T-helper 9 cell (primary cell): ENCODE measurements at places on chromosomes 4 and X.

DNA sequence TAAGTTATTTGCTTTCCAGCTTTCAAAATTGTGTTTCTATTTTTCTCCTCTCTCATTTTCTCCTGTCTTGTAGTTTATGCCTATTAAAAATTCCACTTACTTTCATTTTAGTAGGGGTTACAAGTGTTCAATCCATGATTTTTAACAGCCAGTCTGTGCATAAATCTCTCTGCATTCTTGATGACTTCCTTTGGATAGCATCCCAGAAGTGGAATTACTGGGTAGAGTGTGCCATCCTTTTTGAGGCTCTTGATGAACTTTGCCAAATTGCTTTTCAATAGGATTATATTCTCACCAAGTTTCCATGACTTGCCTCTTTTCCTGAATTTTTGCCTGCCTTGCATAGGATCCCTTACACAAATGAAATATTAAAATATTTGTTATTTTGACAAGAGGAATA lies 58.5 kb downstream of the DIPK2B start:
- no peak for DNase-seq

DNA sequence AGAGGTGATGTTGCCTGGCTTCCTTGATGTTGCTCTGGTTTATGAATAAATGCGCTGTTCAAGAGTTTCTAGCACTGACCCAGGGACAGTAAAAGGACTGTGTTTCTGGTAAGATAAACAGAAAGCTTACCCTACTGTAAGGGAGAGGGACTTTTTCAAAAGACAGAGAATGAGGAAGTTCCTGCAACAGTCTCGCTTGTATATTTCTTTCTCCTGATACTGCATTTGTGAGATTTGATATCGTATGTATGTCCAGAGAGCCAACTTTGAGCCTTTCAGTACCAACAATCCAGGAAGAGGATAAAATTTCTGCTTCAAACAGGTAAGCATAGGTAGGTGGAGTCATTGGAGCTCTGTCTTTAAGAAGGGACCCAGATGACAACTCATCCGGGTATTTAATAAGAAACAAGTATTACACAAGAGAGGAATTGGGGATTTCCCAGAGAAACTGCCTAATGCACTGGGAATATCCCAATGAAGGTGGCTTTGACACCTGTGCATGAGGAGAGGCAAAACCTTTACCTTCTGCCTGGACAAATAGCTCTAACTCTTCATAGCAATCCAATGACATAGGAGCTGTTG lies 773 bp downstream of the DAPP1 start:
- no peak for DNase-seq

- no peak for DNase-seq
Measured at GRCh38 chr4:89242864-89243732, 64.5 kb downstream of the GPRIN3 start.

GRCh38 chr4:90495936-90496335 lies 368.7 kb downstream of the CCSER1 start:
- no peak for DNase-seq

DNA sequence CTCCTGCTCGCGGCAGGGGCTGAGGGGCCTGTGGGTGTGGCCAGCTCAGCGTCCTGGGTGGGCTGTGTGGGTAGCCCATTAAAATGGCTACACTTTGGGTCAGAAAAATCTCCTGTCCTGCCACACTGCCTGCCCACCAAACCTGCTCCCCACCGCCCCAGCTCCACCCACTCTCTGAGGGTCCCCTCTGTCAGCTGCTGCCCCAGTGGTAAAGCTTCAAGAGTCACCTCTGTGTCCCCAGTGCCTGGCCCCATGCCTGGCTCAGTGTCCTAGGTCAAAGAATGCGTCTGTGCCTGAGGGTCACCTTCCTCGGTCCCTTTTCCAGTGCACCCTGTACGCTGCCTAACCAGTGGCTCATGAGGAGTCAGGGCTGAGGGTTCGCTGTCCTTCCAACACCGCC lies 24.9 kb upstream of the TADA2B start:
- DNase-seq: no peak

DNA sequence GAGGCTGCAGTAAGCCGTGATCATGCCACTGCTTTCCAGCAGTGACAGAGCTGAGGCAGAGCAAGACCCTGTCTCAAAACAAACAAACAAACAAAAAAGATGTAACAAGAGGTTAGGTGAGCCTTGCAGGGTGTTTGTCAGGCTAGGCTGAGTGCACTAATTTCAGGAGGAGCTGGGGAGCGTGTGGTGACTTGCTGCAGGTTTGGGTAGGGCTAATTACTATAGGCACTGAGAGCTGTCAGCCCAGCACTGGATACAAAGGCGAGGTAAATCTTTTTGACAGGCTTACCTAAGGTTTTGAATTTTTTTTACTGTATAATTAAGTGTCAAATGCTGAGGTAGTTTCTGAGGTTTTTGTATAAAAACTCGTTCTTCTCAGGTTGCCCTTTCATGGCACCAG lies 29.8 kb upstream of the SH3D19 start:
- DNase-seq: no peak

DNA sequence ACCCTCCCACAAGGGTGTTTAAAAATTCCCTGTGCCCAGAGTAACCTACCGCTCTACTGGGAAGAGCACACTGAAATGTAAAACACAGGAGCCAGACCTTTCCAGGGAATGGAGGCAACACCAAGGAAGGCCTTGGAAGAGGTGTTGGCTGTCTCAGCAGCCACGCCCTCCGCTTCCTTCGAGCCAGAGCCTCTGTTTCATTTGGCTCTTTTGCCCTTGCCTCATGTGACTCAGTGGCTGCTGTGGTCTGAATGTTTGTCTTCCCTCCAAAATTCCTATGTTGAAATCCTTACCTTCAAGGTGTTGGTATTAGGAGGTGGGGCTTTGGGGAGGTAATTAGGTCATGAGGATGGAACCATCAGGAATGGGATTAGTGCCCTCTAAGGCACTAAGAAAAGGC lies 11.3 kb downstream of the SCD5 start:
- no peak for DNase-seq

GRCh38 chrX:57528670-57529255 lies 63.0 kb upstream of the ZXDB start:
- no peak for DNase-seq

DNA sequence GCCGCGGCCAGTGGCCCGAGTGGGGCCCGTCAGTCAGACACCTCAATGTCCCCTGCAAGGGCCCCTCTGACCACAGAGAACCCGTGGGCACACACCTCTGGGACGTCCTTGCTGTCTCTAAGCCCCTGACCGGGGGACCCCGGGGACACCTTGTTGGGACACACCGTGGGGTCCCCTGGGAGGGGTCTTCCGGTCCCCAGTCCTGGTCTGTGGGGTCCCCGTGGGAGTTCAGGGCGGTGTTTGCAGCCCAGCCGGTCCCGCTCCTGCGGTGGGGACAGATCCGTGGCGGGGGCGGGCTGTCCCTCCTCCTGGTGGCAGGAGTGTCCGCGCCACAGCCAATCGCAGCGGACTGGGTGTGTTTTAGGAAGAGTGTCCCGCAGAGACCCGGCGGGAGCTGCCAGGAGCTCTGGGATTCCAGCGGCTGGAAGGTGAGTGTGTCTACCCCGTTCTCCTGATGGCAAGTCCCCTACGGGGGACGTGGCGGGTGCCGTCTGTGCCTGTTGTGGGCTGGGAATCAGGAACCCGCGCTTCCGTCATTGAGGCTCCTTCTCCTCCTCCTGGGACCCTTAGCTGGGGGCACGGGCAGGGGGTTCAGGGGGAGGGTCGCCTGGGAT lies 5.1 kb upstream of the PLCXD1 start:
- DNase-seq: peak; percentile 41
